ENCODE measurements at places on chromosomes 6 and 20. TPM values are rescaled to one million over a fixed set of nuclear protein-coding genes. Genes with fewer than 3 reads are reported as not detected.

- no peak overlapping the region for H3K4me3 ChIP-seq
- H3K4me1 ChIP-seq, result peaks cover 17% of the 10 kb centered on the region
Observed at GRCh38 chr6:143204045-143204444, 143.4 kb downstream of the AIG1 start.

The SLC52A3 gene
- not detected for total RNA-seq

GRCh38 chr20:24950128-24950835 lies 1.2 kb downstream of the CST7 start:
- no peaks in the 10 kb centered on the region for H3K36me3 ChIP-seq
- DNase-seq, result no peak
- H3K27ac ChIP-seq, result no peak overlapping the region
- H3K4me3 ChIP-seq, result no peak overlapping the region
- H3K27me3 ChIP-seq, result no peaks in the 10 kb centered on the region
- H3K4me1 ChIP-seq, result no peaks in the 10 kb centered on the region

- H3K4me1 ChIP-seq, result peaks cover 27% of the 10 kb centered on the region
- no peaks in the 10 kb centered on the region for H3K27me3 ChIP-seq
- peak overlapping the region; percentile 77 for H3K27ac ChIP-seq
Observed at GRCh38 chr6:74577619-74578018, 628.2 kb downstream of the COL12A1 start.

DNA sequence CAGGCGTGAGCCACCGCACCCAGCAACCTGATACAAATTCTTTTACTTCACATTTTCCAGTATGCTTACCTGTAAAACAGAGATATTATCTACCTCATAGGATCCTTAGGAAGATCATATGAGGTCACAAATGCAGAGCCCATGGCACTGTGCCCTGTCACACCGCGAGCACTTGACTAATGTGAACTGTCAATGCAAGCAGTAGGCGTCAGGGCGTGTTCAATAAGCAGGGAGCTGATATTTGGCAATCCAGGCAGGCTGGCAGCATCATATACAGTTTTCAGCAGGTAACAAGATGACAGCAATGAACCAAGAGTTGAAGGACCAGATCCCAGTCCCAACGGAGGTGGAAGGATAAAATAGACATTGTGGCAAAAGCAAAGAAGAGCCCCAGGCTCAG lies 14.6 kb upstream of the ARID1B start:
- no peaks in the 10 kb centered on the region for H3K27me3 ChIP-seq
- H3K4me3 ChIP-seq, result no peak overlapping the region
- H3K27ac ChIP-seq, result no peak overlapping the region
- no peaks in the 10 kb centered on the region for H3K36me3 ChIP-seq

The CD93 gene
- not detected for total RNA-seq

The ADTRP gene
- 1.3 TPM for total RNA-seq

DNA sequence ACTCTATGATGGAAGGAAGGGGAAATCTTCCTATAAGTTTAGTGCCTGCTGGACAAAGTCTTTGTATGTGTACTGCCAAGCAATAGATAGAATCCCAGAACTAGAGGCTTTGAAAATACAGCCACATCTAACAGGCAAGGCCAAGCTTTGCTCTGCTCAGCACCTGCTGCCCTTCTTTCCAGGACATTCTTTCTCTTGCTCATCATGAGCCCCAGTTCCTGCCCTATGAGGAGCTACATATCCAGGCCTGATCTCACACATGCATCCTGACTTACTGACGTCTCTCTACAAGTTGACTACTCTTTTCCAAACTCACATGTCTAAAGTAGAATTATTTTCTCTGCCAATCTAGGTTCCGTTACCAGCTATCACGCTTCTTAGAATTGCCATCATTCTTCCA lies 64.5 kb upstream of the ENPP5 start:
- H3K36me3 ChIP-seq, result no peaks in the 10 kb centered on the region
- no peaks in the 10 kb centered on the region for H3K27me3 ChIP-seq
- H3K4me1 ChIP-seq, result no peaks in the 10 kb centered on the region
